Tibial nerve (tissue), 4 donors: ENCODE measurements at places on chromosomes 13 and 19.

DNA sequence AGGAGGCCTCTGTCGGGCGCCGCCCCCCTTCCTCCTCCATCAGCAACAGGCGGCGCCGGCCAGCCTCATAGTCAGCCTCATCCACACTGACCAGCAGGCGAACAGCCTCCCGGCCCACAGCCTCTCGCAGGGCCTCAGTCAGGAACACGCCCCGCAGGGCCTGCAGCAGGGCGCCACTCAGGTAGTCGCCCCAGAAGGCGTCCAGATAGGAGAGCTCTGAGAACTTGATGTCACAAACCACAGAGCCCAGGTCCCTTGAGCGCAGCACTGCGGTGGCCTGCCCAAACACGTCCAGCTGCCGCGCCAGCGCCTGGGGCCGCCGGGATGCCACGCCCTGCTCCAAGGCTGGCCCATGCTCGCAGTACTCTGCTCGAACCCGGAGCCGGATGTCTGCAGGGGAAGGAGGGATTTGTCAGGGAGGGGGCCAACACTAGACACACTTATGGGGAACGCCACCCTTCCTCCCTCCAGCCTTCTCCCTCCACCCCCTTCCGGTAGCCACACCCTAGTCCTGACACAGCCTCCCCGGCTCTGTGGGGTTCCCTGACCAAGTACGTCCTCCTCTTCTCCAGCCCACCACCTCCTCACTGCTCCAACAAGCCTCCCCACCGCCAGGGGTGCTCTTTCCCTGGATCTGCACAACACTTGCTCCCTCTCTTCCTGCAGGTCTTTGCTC lies 17.9 kb downstream of the DEDD2 start:
- no peak overlapping the region for H3K27ac ChIP-seq
- H3K4me3 ChIP-seq = no peak overlapping the region
- no peak for DNase-seq
- H3K4me1 ChIP-seq = peaks cover 4% of the 10 kb centered on the region
- peaks cover 84% of the 10 kb centered on the region for H3K36me3 ChIP-seq
- no peaks in the 10 kb centered on the region for H3K27me3 ChIP-seq

DNA sequence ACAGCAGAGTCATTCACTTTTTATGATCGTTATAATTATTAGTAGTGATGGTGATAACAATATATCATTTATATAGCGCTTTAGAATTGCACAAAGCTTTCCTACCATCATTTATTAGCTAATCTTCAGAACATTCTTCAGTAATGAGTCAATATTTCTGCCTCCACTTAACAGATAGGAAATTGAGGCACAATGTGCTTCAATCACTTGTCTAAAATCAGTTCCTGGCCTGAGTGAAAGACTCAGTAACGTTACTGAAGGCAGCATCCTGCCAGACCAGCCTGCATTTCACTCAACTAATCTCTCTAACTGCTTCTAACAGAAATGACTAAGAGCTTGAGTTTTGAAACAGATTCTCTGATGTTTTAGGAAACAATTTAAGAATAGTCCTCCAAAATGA lies 412.1 kb downstream of the MZT1 start:
- no peak overlapping the region for H3K4me3 ChIP-seq
- no peaks in the 10 kb centered on the region for H3K27me3 ChIP-seq
- no peak overlapping the region for H3K27ac ChIP-seq
- DNase-seq = no peak

GRCh38 chr13:114324334-114324733 lies 10.0 kb downstream of the CHAMP1 start:
- H3K27me3 ChIP-seq = no peaks in the 10 kb centered on the region
- H3K27ac ChIP-seq = no peak overlapping the region
- peaks cover 17% of the 10 kb centered on the region for H3K4me1 ChIP-seq
- no peak for DNase-seq

DNA sequence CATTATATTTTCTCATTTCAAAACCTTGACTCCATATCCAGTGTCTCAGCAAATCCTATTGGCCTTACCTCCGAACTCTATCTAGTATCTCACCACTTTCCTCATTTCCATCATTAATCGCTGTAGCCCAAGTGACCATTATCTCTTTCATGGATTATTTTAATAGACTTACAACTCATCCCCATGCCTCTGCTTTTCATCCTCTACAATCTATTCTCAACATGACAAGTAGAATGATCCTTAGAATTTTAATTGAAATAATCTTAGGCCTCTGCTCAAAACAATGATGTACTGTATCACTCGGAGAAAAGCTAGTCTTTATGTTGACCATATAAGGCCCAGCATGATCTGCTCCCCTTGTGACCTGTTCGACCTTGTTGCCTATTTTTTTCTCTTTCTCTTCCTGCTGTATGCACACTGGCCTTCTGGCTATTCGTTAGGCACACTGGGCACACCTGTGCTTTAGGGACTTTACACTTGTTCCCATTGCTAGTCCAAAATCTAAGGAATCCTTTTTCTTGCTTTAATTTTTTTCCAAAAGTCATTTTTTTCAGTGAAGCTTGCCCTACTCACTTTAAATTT lies 21.4 kb downstream of the DNAJC15 start:
- peaks cover 40% of the 10 kb centered on the region for H3K4me1 ChIP-seq
- no peak for DNase-seq
- no peaks in the 10 kb centered on the region for H3K36me3 ChIP-seq
- H3K4me3 ChIP-seq = no peak overlapping the region

GRCh38 chr19:7883796-7884570 lies 4.3 kb upstream of the LRRC8E start:
- H3K4me3 ChIP-seq = no peak overlapping the region
- peaks cover 4% of the 10 kb centered on the region for H3K4me1 ChIP-seq
- H3K27ac ChIP-seq = no peak overlapping the region
- no peak for DNase-seq
- no peaks in the 10 kb centered on the region for H3K36me3 ChIP-seq
